ENCODE measurements at places on chromosomes 11 and 22. TPM values are rescaled to one million over a fixed set of nuclear protein-coding genes. Genes with fewer than 3 reads are reported as not detected.

Gene ELFN2
- total RNA-seq, result 0.35 TPM

Gene FXYD2
- total RNA-seq, result 3.3 TPM

Gene DRICH1
- 0.71 TPM for total RNA-seq

Gene FGF3
- total RNA-seq, result 0.09 TPM

Gene TIMP3
- total RNA-seq, result 96.6 TPM

Gene THAP12
- total RNA-seq, result 65.2 TPM

Gene OR52N4
- not detected for total RNA-seq

Gene MMP13
- 0.04 TPM for total RNA-seq

Gene OR52A1
- not detected for total RNA-seq

Gene ELP4
- total RNA-seq, result 18.8 TPM

Gene MS4A14
- 0.35 TPM for total RNA-seq

Gene OR2AG2
- total RNA-seq, result 0.04 TPM

Gene SLC35E4
- total RNA-seq, result 3.9 TPM

Gene MOGAT2
- total RNA-seq, result not detected

Gene TYR
- not detected for total RNA-seq

Gene PARVA
- total RNA-seq, result 29.9 TPM

Gene UBE2L3
- 28.2 TPM for total RNA-seq

Gene OR10G7
- not detected for total RNA-seq

Gene FBLN1
- total RNA-seq, result 104 TPM

Gene OR6T1
- not detected for total RNA-seq

Gene MUC2
- not detected for total RNA-seq

Gene OR52E8
- total RNA-seq, result not detected

Gene OR8G5
- not detected for total RNA-seq

Gene SLC22A25
- 0.04 TPM for total RNA-seq

Gene MYOD1
- 47.3 TPM for total RNA-seq

Gene SIPA1
- total RNA-seq, result 27.7 TPM

Gene RIMBP3B
- total RNA-seq, result 0.18 TPM

Gene C1QTNF5
- total RNA-seq, result 34.9 TPM

Gene PANX2
- total RNA-seq, result 0.13 TPM

Gene RFPL1
- not detected for total RNA-seq

Gene PLA2G3
- total RNA-seq, result not detected

Gene HTR3B
- total RNA-seq, result not detected

Gene MTMR3
- total RNA-seq, result 27.0 TPM

Gene GANAB
- total RNA-seq, result 92.8 TPM

Gene CSF2RB
- total RNA-seq, result 1.8 TPM

Gene GGT1
- total RNA-seq, result 2.3 TPM
